ENCODE measurements at places on chromosomes 6 and 20. TPM values are rescaled to one million over a fixed set of nuclear protein-coding genes. Genes with fewer than 3 reads are reported as not detected.

ZC3H12D gene
- total RNA-seq, result 37.4 TPM

CAPN11 gene
- 0.13 TPM for total RNA-seq

C6orf141 gene
- total RNA-seq, result 0.48 TPM

DNA sequence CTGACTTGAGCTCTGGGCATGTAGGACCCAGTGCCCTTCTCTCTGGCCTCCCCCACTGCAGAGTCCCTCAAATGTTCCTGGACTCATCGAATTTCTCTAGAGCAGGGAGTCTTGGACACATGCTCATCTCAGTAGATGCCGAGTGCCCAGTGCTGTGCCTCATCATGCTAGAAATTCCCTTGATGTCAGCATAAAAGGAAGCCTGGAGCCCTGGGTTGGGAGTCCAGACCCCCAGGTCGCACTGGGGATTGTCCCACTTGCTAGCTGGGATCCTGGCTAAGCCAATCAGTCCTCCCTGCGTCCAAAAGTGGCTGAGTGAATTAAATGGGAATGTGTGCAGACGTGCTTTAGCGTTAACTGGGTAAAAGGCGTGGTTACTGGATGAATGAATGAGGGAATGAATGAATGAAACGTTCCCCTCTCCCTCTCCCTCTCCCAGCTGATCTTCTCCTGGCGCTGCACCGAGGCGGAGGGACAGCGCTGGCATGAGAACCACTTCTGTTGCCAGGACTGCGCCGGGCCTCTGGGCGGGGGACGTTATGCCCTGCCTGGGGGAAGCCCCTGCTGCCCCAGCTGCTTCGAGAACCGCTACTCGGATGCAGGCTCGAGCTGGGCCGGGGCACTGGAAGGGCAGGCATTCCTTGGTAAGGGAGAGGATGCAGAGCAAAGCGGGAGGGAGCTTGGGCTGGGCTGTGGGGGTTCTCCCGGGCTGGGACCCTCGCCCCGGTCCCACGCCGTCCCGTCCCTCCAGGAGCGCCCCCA lies 1.6 kb upstream of the TOMM6 start:
- DNase-seq, result no peak

- DNase-seq, result no peak
Measured at GRCh38 chr6:133503336-133503729, 262.2 kb downstream of the EYA4 start.

DNA sequence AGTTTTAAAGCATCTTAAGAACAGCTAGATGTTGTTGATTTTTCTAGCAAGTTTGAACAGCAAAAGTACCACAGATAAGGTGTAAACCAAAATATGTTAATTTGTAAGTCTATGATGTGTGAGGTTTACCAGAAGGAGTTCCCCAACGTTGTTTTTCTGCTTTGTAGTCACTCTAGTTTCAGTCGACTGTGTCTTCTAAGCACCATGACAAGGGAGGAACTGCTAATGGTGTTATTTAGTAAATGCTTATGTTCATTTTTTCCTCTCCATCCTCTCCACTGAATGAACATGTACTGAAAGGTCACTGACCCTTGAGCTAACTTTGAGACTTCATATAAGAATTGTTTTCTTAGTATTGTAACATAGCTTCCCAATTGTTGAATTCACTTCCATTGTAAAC lies 3.0 kb downstream of the ENPP3 start:
- no peak for DNase-seq

Data from activated CD4-positive, alpha-beta memory T cell treated with anti-CD3 and anti-CD28 coated beads, Interleukin-2, amount 10 ng/mL, durations not matched to agents 7 days and 5 days (primary cell).